Fibroblast of skin of right biceps (primary cell): ENCODE measurements at places on chromosomes 11 and 22.

- DNase-seq: no peak
Observed at GRCh38 chr11:66861038-66861773, 4.3 kb downstream of the LRFN4 start.

- DNase-seq: no peak
Observed at GRCh38 chr11:35721651-35722282, 59.2 kb downstream of the TRIM44 start.

GRCh38 chr11:95994329-95994728 lies 70.4 kb upstream of the MTMR2 start:
- no peak for DNase-seq

GRCh38 chr22:39348909-39349505 lies 784 bp upstream of the SYNGR1 start:
- no peak for DNase-seq

- no peak for DNase-seq
Observed at GRCh38 chr22:40477683-40478337, 107.4 kb downstream of the SGSM3 start.

DNA sequence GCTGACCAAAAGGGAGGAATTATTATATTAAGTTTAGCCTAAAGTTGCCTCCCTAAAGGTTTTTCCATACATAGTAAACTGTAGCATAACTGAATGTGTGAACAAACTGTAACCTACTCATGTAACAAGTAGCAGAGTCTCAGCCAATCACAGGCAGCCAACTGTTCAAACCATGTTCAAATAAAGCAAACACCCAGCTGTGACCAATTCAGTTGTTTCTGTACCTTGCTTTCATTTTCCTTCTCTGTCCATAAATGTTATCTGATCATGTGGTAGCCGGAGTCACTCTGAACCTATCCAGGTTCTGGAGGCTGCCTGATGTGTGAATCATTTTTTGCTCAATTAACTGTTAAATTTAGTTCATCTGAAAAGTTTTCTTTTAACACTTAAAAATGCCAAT lies 373.5 kb downstream of the GUCY1A2 start:
- peak; percentile 18 for DNase-seq

GRCh38 chr22:30609260-30610185 lies 2.5 kb downstream of the TCN2 start:
- DNase-seq: peak; percentile 59
